Head of caudate nucleus (tissue), 42 donors: ENCODE measurements at places on chromosomes 2 and 18.

DNA sequence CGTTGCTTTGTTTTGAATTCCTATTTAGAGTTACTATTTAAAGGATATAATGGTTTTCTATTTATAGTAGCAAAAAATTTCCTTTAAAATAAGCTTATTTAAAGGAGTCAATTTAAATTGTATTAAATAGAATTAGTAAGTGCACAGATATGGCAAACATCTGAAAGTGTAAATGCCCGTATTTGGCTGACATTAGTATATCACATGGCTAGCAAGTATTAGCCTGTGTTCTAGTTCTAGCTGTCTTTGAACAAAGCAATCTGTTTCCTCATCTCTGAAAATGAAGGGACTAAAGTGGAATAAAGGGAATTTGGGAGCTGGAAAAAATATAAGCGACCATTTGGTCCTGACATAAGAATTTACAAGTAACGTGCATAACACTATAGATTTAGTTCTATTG is 32.2 kb downstream of the PELI1 start:
- DNase-seq, result no peak

GRCh38 chr2:56132138-56132537 is 51.7 kb upstream of the CCDC85A start:
- no peak for DNase-seq

DNA sequence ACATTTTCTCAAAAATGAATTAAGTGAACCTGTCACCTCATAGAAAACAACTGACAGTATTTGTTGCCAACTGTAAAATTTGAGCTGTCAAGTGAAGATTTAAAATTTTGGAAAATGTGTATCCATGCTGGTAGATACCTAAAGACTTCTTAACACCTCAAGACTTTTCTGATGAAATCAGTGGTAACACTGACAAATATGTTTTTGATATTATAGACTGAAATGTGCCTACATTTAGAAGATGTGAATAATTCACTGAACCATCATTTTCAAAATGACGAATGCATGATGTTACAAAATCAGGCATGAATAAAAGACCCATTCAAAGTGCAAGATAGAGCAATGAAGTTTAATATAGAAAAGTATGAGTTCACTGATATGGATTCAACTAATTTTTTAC is 51.5 kb upstream of the ASPRV1 start:
- no peak for DNase-seq

- no peak for DNase-seq
Measured at GRCh38 chr2:9331704-9332103, 91.6 kb downstream of the ITGB1BP1 start.

GRCh38 chr18:46161703-46162396 is 57.7 kb downstream of the HAUS1 start:
- DNase-seq, result no peak

DNA sequence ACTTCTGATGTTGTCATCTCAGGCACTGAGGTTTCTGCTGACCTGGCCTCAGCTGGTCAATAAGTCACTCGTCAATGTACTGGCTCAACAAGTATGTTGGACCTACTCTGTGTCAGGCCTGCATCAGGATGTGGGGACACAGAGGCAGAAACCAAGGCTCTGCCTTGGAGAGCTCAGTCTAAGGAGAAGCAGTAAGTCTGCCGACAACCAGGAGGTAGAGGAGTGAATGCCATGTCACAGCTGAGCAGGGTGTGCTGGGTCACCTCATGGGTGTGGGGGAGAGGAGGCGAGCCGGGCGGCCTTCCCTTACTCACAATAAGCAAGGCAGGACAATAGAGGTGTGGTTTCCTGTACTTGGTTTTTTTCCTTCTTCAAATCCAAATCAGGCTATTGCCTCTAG is 75.8 kb downstream of the COLEC12 start:
- no peak for DNase-seq

DNA sequence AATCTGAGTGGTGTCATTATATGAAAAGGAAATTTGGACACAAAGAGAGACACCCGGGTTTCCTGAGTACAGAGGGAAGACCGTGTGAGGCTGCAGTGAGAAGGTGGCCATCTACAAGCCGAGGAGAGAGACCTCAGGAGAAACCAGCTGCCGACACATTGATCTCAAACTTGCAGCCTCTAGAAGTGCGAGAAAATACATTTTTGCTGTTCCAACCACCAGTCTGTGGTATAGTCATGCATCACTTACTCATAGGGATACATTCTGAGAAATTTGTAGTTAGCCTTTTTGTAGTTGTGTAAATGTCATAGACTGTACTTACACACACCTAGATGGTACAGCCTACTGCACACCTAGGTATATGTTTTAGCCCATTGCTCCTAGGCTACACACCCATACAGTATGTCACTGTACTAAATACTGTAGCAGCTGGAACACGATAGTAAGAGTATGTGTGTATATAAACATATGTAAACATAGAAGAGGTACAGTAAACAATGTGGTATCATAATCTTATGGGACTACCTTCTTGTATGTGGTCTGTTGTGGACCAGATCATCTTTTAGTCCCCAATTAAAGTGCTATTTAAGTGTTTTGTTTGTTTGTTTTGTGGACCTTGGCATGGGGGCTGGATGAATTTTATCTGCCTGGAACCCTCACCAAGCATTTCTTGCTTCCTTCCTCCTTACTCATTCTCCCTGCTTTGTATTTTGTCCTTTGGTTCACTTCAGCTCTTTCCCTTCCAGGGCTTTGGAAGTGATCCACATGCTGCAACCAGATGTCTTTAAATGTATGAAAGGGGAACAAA is 38.3 kb upstream of the SESTD1 start:
- DNase-seq, result no peak

GRCh38 chr2:41320491-41320890 is 727.3 kb upstream of the PKDCC start:
- DNase-seq, result no peak

DNA sequence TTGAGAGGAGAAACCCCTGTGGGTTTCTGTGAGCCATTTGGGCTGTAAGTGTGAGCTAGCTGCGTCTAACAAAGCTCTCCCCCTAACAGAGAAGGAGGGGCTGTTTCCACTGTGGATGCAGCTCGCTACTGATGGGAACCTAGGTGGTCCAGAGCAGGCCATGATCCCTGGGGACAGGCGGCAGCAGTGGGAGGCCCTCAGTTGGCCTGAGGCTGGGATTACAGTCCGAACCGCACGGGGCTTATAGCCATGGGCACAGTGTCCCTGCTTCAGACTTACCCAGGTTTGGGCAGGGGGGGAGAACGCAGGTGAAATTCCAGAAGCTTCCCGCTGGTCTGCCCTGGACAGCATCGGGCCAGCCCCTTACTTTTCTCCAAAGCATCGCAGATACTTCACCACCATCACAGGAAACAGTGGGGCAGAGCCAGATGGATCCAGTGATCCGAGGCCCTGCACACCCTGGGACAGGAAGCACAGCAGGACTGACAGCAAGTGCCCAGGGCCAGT is 139.4 kb downstream of the SEPTIN10 start:
- DNase-seq, result no peak

DNA sequence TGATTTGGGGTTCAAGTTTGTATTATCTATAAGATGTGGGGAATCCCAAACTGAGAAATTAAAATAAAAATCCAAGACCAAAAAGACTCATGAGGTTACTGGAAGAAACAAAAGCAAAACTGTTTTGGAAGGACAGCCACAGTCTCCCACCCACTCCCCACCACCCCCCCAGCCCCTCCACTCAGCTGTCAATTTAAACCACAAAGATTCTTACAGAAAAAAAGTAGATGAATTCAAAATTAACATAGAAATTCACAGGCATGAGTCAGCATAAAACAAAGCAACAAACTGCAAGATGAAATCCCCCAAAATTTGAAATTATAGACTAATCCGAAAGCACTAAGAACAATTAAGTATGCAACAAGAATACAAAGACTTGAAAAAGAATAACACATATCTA is 12.1 kb downstream of the MAP4K3 start:
- no peak for DNase-seq

DNA sequence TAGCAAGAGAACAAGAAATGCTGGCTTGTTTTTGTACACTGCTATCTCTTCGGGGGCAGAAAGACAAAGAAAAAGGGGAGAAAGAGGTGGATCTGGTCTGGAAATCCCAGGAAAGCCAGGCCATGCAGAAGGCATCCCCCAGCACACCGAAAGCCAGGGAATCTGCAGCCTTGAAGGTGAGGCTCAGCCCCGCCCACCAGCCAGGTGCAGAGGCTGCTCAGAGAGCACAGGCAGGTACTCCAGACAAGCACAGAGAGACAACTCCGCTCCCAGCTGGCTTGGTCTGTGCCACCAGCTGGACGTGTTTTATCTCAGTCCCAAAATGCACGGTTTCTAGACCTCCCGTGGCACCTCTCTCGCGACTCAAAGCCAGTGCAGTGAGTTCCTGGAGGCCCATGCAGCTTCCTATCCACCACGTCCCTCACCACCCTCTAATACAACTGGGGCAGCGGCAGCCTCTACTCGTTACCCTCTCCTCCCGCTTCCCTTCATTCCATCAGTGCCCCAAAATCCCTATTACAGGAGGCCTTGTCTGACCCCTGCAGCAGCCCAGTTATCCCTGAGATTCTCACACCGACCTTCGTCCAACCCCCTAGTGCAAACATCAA is 62.8 kb downstream of the HDAC4 start:
- DNase-seq, result no peak

GRCh38 chr18:3605486-3605952 is 155.5 kb downstream of the TGIF1 start:
- no peak for DNase-seq

- no peak for DNase-seq
Measured at GRCh38 chr2:226115102-226115831, 684.4 kb downstream of the IRS1 start.

DNA sequence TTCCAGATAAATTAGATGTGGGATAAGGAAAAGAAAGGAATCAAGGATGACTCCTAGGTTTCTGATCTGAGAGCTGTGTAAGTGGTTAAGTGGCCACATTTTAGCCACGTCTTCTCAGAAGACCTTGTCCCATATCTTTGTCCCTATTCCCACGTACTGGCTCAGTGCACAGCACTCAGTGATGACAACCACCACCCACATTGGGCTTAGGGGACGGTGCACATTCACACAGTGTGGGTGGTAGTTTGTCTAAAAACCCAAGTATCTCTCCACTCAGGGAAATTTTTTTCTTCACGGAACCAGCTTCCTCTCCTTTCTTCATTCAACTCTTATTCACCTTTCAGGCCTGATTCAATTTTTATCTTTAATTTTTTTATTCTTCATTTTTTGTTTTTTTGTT is 30.6 kb upstream of the GCC2 start:
- no peak for DNase-seq

GRCh38 chr2:207692206-207693065 is 19.0 kb upstream of the CCNYL1 start:
- DNase-seq, result peak; percentile 58

GRCh38 chr2:41294331-41294730 is 753.5 kb upstream of the PKDCC start:
- no peak for DNase-seq

- DNase-seq, result no peak
Measured at GRCh38 chr2:240256704-240257637, 116.5 kb upstream of the OTOS start.

DNA sequence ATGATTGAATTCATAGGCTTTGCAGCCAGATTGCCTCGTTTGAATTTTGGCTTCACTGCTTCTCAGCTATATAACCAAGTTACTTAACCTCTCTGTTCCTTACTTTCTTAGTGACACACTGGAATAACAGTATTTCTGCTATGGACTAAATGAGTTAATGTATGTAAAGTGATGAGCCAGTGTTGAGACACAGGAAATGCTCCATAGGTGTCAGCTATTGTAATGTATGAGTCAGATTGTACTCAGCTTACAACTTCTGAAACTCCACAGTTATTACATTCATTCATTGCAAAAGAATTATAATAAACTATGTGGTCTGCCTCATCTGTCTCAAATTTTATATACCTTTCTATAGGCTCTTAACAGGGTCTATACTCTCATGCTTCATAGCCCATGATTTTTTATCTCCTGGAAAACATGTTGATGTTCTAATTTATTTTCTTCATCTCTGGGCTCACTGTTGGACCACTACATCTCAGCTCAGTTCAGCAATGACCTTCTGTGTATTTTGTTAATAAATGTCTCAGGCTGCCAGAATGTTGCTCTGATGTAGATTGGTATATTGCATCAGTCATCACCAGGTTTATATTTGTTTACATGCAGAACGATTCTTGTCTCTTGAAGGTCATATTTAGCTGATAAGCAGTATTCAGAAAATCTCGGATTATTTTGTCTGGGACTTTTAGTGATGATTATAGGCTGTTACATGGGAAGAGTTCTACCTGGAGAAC is 76.2 kb downstream of the MAP3K20 start:
- DNase-seq, result no peak

DNA sequence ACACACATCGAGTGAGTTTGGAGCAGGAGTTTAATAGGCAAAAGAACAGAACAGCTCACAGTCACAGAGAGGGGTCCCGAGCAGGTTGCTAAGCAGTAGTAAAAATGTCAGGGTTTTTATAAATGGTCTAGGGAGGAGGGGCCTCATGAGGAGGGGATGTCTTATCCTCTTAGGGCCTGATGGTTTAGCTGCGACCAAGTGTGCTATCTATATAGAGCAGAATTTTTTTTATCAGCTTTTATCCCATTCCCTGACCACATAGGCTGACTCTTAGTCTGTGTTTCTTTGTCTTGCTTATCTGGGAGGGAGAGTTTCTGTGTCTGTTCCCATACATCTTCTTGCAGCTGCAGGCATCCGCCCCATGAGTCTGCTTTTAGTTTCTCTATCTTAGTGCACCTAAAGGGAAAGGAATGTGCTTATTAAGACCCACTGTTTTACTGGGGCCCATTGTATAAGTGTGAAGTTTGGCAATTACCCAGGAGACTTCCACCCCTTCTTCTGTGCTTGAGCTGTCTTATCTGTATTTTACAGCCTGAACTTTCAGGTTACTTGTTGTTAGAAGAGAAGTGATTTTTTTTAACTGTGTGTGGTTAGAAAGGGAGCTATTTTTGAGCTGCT is 30.4 kb upstream of the GMCL1 start:
- DNase-seq, result no peak

DNA sequence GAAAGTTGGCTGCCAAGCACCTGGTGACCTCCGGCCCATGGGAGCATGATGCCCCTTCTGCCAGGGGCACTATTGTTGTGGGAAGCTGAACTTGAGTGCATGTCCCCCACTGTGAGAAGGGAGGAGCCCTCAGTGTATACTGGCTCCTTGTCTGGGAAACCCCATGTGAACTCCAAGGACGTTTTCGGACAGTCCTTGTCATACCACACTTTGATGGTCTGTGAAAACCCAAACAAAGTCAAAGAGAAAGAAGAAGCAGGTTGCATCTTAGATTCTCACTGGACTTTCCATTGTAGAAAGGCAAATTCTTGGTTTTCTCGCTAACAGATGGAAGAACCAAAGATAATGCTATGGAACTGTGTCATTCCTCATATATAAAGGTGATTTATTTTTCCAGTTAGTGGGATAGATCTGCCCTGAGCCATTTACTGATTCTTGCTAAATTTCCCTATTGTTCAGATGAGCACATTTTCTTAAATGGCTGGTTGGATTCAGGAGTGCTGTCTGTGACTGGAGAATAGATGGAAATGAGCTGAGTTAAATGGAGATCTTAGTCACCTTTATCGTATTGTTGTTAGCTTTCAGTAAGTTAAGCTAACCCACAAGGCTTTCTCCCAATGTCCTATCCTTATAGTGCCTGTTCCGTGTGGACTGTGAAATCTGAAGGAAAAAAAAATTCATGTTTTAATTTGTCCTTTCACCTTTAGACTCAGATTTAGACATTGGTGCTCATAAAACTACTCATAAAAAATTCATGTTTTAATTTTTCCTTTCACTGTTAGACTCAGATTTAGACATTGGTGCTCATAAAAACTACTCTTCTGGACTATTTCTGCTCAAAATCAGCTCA is 166.6 kb downstream of the ACTR3 start:
- DNase-seq, result no peak

GRCh38 chr2:212923393-212923792 is 228.0 kb downstream of the IKZF2 start:
- DNase-seq, result no peak

- DNase-seq, result no peak
Measured at GRCh38 chr18:41814651-41815050, 140.4 kb upstream of the PIK3C3 start.
